ENCODE measurements at places on chromosomes 13 and 19.
A peak's percentile ranks its signal among the peaks of the same experiment; 100 is the strongest.

DNA sequence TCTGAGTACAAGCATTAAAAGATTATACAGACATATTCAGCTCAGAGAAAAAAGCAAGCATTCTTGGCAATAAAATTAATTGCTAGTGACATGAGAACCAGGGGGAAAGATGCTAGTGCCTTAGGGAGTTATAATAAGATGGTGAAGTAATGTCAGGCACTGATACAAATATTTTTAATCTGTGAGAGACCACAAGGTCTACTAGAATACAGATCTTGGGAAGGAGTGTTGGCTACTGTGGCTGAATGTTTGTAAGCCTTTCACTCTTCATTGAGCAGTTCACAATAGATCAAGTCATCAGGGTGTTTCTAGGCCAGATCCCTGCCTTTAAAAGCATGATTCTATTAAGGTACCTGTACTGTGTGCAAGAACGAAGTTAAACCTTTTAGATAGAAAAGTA lies 16.4 kb downstream of the FREM2 start:
- DNase-seq: no peak

DNA sequence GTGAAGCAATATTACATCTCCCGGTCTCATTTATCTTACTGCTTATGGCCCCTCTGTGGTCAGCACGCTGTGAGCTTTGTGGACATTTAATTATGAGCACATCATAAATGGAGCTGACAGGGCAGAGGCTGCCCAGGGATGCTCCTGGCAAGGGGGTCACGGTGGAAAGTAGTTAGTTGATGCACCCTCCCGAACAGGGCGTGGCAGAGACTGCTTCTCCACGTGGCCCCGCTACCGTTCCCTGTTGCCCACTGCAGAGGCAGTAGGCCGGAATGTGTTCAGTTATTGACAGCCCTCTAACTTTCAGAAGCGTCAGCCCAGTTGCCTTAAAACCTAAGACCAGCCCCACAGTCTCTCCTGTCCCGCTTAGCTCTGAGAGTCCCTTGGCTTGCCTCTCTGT lies 180.3 kb upstream of the ZNF507 start:
- no peak for DNase-seq

- peak; percentile 63 for DNase-seq
Measured at GRCh38 chr19:56350416-56351045, 35.9 kb upstream of the ZSCAN5A start.

- no peak for DNase-seq
Measured at GRCh38 chr13:94065741-94066140, 413.7 kb downstream of the DCT start.

DNA sequence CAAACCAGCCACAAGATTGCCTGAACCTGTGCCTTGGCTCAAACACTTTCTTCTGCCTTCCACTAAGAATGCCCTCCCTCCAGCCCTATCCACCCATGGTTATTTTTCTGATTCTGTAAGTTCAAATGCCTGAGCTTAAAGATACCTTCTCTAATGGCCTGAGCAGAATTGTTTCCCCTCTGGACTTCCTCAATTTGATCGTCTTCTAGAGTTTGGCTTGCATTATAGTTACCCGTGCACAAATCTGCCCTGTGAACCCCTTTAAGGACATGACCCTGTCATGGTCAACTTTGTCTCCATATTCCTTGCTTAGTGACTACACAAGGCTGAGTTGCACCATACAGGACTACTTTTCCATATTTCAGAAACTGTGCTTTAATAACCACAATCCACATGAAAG lies 481.0 kb downstream of the FOXO1 start:
- DNase-seq: no peak

DNA sequence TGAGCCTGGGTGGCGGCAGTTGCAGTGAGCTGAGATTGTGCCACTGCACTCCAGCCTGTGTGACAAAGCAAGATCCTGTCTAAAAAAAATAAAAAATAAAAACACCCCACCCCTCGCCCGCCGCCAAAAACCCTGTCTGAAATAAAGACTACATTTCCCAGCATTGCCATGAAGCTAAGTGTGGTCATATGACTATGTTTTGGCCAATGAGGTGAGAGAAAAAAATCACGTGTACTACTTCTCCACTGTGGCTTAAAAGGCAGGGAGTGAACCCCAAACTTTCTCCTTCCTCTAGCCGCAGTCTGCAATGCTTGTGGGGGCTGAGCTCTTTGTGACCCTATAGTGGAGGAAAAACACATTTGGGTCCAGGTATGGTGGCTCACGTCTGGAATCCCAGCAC lies 54.9 kb downstream of the COLGALT1 start:
- peak; percentile 32 for DNase-seq

DNA sequence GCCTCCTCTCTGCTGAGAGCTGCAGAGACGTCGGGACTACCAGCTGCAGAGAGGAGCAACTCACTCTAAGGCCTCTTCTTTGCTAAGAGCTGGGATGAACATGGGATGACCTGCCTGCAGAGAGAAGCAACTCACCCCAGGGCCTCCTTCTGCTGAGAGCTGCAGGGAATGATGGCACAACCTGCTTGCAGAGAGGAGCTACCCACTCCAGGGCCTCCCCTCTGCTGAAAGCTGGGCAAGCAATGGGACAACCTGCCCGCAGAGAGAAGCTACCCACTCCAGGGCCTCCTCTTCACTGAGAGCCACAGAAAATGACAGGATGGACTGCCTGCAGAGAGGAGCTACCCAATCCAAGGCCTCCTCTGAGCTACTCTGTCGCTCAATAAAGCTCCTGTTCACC lies 6.9 kb upstream of the MLLT1 start:
- DNase-seq: no peak

GRCh38 chr13:113736258-113736731 lies 22.7 kb upstream of the TMEM255B start:
- DNase-seq: no peak

DNA sequence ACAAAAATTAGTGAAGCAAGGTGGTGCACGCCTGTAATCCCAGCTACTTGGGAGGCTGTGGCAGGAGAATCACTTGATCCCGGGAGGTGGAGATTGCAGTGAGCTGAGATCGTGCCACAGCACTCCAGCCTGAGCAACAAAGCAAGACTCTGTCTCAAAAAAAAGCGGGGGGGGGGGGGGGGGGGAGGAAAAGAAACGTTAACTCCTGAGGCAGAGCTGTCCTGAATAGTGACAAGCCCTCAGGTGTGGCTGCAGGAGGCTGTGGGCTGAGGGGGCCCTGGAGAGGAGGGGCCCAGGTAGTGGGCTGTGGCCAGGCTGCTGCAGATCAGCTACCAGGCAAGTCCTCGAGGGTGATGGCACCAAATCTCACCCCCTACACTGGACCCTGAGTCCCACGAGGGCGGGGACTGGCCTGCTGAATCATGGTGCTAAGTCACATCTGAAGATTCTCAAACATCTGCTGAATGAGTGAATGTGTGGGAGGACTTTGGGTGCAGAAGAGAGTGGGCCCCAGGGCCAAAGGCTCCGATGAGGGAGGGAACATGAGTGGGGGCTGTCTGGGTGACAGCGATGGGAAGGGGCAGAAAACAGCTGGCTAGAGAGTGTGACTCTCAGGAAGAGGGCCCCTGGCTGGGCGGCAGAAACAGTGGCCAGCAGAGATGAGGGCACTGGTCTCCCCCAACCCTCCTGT lies 24.6 kb upstream of the ATP1A3 start:
- no peak for DNase-seq

GRCh38 chr13:23570099-23570920 lies at the start of gene TNFRSF19:
TSS of gene TNFRSF19 (plus strand) at chr13:23570412. CDS start at chr13:23590184, 19,772 bp downstream.
- DNase-seq: no peak

DNA sequence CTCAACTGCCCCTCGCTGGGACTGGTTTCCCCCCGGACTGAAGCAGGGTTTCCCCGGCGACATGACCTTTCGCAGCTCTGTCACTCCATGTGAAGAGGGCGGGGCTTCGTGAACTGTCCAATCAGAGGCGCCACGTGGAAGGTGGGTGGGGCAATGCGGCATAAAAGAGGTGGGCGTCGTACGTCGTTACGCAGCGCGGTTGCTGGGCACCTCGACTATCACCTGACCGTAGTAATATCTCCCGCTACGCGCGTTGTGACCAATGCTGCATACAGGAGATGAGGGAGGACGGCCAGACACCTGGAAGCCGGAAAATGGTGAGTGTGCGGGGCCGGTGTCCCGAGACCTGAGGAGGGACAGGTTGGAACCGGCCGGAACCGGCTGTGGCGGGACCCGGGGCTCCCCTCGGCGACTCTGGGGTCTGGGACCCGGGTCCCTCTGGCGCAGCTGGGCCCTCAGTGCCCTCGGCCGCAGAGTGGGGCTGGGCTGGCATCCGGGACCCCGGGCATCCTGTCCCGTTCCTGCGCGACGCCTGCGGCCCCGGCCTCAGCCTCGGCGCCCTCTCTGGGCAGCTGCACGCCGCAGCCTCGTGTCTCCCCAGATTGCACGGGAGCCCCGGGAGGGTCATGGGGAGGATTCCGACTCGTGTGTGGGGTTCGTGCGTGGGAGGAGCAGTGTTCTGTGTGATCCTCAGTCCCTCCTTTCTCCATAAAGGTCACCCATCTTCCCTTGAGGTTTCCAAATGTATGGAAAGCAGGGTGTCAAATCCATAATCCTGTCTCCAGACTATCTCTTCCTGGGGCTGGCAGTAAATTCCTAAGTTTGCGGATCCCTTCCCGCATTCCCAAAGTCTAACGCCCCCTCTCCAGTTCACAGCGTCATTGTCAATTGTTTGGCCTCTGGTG lies 32.2 kb downstream of the ZNF136 start:
- DNase-seq: peak; percentile 68

- DNase-seq: no peak
Measured at GRCh38 chr13:98201984-98202383, 24.9 kb upstream of the RNF113B start.

DNA sequence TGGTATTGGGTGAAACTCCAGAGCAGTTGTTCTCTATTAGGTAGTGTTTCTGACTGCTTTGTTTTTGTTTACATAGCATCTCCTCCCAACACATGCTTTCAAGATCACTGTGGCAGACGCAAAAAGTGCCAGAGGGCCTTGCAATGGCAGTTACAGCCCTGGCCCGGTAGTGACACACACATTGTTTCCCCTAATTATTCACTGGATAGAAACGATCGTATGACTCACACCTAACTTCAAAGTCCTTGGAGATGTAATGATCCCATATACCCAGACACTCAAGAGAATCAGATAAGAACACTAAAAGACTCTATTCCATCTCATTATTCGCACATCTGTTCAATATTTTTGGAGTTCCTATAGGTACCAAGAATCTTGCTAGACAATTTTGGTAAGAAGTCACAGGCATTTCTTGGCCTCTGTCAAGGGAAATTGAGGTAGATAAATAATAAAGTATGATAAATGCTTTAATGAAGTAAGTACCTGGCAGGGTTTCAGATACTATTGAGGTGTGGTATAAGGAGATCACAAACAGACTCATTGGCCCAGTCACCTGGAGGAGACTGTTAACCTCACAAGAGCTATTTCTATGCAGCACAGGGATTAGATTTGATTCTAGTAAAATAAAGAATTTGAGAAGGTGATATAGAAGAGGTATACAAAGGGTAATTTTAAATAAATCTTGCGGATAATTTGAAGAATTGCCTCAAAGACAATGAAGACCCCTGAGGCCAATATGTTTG lies 485.3 kb downstream of the SLITRK6 start:
- DNase-seq: no peak

DNA sequence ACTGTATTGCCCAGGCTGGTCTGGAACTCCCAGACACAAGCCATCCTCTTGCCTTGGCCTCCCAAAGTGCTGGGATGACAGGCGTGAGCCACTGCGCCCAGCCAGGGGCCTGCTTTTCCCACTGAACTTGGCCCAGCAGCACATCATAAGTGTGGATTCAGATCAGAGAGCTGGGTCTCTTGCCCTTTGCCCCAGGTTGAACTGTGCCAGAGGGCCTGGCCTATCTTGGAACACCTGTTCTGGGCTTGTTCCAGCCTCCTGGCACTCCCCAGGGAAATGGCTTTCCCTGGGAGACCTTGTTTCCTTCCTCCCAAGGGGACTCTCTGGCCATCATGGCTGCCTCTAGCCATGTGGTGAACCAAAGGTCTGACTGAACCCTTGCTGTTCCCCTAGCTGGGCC lies 3.4 kb downstream of the CC2D1A start:
- DNase-seq: no peak
